ENCODE measurements at places on chromosomes 3 and 15.

DNA sequence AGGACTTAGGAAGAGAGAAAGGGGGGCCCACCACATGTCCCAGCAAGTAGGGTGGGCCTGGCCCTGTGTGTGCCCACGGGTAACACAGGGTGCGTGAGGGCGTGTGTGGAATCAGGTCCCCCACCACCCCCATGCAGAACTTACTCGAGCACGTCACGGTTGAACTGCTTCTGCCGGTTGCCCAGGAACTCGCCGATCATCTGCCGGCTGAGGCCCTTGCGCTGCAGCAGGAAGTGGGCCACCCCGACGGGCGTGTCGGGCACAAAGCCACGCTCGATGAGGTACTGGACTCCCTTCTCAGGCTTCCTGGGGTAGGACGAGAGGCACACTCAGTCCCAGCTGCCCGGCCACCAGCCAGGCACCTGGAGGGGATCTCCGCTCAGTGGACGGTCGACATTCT, 83.1 kb upstream of the RPL32 start:
- no peak for DNase-seq

DNA sequence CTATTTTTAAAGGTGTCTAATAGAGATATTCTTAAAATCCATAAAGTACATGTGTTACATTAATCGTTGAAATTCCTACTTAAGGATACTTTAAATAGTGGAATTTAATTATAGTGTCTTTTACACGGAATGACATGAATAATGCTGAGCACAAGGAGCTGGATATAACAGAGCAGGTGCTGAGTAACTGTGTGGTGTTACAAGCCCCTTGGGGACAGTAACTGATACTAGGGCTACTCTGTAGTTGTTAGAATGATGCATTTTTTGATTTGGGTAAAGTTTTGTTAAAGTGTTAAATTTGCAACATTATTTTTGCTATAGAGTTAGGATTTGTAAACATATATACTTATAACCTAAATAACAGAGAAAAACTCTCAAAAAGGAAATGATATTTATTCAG, 1496.1 kb downstream of the OTOL1 start:
- DNase-seq, result no peak

DNA sequence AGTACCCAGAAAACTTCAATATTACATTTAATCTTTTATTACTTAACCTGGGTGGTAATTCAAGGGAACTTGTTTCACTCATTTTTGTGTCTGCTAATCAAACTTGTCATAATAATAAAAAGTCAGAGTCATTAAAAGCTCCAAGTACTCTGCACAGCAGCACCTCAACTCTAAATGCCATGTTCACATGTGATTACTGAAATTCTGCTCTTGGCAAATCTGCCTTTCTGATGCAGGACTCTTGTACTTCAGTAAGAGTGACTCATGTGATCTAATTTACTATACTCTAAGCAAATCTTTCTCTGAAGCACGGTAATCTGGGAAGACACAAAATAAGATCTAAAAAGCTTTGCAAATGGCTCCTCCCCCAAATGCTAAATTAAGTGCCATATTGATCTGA, 6.4 kb downstream of the ROBO1 start:
- DNase-seq, result no peak

- no peak for DNase-seq
Observed at GRCh38 chr3:42250761-42251160, 15.2 kb downstream of the CCK start.

DNA sequence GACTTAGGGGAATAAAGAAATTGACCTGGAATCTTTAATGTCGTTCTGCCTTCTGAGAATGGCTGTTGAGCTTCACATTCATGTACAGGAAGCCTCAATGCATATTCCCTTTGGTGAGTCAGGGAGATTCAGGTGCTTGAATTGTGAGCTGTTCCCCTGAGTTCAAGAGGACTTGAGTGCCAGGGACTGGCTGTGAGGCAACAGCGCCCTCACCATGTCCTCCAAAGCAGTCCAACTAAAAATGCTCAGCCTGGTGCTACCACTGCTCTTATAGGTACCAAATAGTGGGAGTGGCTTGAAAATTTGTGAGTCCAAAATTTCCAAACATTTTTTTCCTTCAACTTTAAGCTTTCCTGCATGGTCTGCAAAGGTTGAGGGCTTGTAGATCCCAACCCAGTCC, 54.1 kb downstream of the LEO1 start:
- DNase-seq, result no peak

- DNase-seq, result no peak
Observed at GRCh38 chr15:101025501-101025885, 106.3 kb downstream of the LRRK1 start.

Measured in NCI-H1048 (cell line).